ENCODE measurements at places on chromosomes 2 and 18.

- DNase-seq = no peak
Measured at GRCh38 chr2:163607630-163608029, 128.2 kb downstream of the FIGN start.

- DNase-seq = no peak
Measured at GRCh38 chr2:28956890-28957289, 24.2 kb upstream of the TOGARAM2 start.

- DNase-seq = no peak
Measured at GRCh38 chr2:184370954-184371353, 227.4 kb upstream of the ZNF804A start.

DNA sequence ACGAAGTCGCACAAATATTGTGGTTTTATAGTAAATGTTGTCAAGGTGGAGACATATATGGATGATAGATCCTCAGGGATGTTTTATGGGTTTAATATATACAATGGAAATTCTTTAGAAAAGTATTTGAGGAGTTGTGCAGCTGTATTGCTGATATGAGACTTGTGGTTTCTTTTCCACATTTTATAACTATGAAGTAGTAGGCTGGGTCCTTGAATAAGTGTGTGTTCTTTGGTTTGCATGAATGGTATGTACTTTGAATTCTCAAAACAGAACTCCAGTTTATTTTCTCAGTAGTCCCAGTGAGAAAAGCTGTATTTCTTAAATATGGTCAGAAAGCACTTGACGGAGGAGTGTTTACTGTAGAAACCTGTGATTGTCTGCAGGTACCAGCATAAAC lies 42.4 kb downstream of the PLCL1 start:
- DNase-seq = no peak

DNA sequence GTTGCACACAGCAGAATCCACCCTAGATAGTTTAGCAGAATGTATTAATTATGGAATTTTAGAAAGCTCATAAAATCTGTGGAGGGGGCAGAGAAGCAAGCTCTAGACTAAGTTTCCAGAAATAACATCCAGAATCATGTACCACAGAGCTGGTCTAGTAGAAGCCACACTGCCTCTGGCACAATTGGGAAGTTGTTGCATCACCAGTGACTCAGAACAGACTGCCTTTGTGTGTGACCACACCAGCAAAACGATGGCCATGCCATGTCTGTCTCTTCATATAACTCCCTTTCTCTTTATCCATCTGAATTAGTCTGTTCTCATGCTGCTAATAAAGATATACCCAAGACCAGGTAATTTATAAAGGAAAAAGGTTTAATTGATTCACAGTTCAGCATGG lies 158.9 kb downstream of the CCDC148 start:
- DNase-seq = no peak

DNA sequence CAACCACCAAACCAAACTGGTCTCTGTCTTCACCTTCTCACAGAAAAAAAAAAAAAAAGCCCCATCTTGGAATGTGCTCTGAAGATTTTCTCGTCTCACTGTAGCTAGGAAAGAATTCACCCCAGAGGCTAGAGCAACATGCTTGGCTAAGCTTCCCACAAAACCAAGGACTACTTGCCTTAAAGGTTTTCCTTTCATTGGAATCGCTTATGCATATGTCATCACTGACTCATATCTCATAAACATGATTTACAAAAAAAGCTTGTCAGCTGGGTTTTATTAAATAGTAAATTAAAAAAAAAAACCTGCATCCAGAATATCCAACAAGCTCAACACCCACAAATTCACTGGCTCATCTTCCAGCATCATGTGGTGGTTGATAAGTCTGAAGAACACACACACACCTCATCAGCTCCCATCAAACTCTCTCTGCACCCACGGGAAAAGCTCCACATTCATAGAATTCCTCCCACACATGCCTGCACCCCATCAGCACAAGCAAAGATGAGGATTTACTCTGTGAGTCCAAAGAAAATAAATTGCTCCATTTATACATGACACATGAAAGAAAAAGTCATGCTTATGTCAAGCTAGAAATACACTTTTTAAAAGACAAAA lies 182.0 kb upstream of the TRIB2 start:
- DNase-seq = no peak

DNA sequence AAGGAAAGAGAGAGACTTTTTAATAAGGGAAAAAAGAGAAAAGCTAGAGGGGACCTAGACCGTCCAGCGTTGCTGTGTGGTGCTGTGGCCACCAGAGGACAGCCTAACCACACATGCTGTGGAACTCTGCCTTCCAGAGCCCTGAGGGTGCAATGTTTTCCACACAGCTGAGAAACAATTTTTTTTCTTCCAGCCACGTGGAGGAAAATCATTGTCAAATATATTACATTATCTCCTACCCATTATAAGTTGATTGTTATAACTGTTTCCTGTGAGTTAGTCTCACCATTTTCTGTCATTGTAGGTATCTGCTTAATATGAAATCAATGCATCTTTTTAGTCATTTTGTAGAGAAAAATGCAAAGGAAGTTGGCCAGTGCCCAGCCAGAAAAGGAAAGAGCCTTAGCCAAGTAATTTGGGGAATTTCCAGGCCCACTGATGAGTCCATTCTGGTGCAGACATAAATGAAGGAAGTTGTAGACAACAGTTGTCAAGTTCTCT lies 5.9 kb upstream of the MRPL19 start:
- DNase-seq = no peak

DNA sequence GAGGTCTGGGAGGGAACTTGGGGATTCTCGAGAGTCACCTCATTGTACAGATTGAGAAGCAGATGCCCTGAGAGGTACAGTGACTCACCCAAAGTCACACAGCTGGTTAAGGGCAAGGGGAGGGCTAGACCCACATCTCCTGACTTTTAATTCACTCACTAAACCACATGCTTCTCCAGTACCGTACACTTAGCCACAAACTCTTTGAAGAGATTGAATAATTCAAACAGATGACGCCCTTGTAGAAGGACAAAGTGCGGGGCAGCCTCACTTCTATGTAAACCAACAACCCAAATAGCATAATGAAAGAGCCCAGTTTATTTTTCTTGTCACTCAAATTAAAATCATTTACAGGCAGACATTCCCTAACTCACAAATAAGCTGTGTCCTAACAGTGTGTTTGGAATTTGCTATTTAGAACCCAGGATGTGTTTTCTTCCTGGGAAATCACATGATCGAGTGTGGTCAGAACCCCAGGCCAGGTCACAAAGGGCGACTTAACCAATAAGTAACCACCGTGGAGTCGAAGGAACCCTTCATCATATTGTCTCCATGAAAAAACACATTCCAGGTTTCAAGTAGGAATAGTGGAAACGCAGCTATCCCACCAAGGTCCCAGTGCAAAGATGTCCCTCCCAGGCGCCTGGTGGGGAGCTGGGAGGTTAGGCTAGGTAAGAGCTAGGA lies 35.8 kb upstream of the PTPN4 start:
- DNase-seq = no peak

DNA sequence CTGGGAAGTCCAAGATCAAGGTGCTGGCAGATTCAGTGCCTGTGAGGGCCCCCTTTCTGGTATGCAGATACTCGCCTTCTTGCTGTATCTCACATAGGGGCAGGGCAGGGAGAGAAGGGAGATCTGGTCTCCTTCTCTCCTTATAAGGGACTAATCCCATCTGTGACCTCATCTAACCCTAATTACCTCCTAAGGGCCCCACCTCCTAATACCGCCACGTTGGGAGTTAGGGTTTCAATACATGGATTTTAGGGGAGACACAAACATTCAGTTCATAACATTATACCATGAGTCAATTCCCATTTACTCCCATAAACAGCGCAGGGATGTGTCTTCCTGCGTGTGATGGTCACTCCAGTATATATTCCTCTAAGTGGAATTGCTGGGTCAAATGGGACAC lies 73.8 kb upstream of the TXNDC2 start:
- no peak for DNase-seq

DNA sequence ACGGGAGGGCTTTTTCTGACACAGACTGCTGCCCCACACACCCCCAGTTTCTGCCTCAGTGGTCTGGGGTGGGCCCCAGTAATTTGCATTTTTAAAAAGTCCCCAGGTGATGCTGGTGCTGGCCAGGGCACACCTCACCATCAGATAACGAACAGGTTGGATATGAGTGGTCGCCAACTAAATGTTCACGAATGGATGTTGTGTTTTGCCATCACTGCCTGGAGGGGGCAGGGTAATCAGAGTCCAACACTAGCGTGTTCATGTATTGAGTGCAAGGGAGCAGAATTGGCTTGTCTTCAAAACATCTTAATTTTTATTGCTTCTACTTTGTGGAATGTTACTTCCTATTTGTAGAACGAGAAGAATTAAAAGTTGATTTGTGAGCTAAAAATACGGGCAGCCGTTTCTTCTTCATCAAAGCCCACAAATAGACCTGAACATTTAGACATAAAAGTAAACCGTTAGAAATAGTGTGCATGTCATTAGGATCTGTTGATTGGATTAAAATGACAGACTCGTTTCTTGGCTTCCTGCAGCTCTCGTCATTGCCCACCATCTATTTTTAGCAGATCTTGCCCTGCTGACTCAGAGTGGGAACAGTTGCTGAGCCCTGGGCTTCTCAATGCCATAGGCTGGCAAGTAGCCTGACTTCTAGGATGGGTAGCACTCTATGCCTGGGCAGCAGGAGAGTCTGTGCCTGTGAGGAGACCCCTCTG lies 45.2 kb downstream of the NCK2 start:
- no peak for DNase-seq

DNA sequence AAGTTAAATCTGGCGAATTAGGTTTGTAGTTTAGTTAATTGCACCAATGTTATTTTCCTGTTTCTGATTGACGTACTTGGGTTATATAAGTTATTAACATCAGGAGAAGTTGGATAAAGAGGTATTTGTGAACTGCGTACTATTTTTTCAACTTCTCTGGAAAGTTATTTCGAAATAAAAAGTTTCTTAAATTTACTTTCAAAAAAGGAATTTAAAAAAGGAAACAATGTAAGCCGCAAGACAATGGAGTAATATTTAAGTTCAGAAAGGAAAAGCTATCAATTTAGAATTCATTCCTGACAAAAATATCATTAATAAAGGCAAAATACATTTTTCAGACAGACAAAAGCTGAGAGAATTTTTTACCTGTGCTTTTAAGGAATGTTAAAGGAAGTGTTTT lies 47.7 kb downstream of the RAB10 start:
- no peak for DNase-seq

GRCh38 chr2:116915673-116916072 lies 898.8 kb upstream of the DDX18 start:
- DNase-seq = no peak

GRCh38 chr2:72576459-72576858 lies 249.4 kb downstream of the EXOC6B start:
- no peak for DNase-seq

GRCh38 chr2:10375570-10376281 lies 72.4 kb downstream of the ODC1 start:
- no peak for DNase-seq

- DNase-seq = no peak
Measured at GRCh38 chr18:49898421-49898820, 85.1 kb upstream of the ACAA2 start.

DNA sequence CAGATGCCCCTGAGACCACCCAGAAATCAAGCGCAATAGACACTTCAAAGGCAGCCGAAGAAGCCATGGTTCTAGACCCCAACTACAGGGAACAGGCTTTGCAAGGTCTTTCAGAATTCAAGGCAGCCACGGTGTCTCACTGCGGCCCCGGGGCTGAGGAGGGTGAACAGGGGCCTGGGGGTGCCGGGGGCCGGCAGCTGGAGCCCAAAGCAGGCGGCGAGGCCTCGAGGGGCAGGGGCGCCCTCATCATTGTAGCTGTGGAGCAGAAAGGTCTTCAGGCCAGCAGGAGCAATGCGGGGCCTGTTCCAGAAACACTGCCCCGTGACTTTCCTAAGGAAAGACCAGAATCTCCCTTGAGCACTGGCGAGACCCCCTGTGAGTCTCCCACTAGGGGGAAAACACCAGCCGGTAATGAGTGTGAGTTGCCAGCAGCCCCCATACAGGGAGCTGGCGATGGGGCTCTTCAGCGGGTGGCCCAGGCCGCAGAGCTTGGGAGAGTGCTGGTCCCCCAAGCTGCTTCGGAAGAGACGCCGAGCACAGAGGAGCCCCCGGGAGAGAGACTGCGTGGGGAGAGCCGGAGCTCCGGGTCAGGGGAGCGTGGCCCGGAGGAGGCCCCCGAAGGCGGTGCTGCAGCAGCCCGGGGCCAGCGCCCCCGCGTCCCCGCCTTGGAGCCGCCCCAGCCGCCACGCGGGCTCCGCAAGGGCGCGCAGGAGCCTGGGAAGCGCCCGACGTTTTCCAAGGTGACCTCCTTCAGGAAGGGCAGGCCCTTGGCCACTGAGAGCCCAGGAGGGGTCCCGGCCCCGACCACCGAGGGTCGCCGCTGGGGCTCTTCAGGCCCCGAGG lies 79.1 kb downstream of the ARHGEF4 start:
- DNase-seq = no peak

DNA sequence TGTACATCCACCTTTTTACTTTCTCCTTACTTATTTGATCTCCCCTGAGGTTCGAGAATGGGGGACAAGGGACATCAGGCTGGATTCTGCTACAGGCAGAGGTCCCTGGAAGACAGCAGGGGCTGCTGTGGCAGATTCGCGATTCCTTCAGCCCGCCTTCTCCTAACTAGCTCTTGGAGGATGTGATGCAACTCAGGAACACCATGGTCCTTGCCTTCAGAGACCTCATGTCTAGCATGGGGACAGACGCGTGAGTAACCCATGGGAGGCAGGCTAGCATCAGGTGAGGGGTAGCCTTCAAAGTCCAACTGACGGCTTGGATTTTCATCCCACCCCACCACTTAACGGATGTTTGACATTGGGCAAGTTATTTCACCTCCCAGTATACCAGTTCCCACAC lies 869 bp upstream of the TCF23 start:
- DNase-seq = no peak

- DNase-seq = no peak
Measured at GRCh38 chr2:1756456-1756855, 12.1 kb upstream of the PXDN start.

DNA sequence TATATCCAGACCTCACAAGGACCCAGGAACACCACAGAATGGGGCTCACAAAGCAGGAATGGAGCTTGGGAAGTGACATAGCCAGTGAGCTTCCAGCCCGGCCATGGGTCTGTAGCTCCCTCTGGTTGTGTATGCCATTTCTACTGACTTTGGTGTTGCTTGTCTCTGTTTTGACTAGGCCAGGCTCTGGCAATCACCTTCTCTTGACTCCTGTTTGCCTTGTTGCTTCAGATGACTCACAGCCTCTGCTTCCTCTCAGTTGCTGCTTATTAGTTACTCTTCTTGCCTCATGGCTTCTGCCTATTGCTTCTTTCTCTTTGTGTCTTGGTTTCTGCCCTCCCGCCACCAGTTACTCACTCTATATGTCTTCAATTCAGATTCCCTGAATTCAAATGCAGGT lies 15.8 kb upstream of the IER3IP1 start:
- no peak for DNase-seq
